ENCODE measurements at places on chromosomes 3 and 15.

DNA sequence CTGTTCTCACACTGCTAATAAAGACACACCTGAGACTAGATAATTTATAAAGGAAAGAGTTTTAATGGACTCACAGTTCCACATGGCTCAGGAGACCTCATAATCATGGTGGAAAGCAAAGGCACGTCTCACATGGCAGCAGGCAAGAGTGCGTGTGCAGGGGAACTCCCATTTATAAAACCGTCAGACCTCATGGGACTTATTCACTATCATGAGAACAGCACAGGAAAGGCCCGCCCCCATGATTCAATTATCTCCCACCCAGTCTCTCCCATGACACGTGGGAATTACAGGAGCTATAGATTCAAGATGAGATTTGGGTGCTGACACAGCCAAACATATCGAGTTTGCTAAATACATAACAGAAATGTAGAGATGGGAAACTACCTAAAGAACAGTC, 39.5 kb upstream of the DGKG start:
- DNase-seq: no peak

- DNase-seq: no peak
Observed at GRCh38 chr15:88201207-88201606, 55.3 kb downstream of the NTRK3 start.

GRCh38 chr15:48858401-48858800, 19.5 kb upstream of the EID1 start:
- no peak for DNase-seq

DNA sequence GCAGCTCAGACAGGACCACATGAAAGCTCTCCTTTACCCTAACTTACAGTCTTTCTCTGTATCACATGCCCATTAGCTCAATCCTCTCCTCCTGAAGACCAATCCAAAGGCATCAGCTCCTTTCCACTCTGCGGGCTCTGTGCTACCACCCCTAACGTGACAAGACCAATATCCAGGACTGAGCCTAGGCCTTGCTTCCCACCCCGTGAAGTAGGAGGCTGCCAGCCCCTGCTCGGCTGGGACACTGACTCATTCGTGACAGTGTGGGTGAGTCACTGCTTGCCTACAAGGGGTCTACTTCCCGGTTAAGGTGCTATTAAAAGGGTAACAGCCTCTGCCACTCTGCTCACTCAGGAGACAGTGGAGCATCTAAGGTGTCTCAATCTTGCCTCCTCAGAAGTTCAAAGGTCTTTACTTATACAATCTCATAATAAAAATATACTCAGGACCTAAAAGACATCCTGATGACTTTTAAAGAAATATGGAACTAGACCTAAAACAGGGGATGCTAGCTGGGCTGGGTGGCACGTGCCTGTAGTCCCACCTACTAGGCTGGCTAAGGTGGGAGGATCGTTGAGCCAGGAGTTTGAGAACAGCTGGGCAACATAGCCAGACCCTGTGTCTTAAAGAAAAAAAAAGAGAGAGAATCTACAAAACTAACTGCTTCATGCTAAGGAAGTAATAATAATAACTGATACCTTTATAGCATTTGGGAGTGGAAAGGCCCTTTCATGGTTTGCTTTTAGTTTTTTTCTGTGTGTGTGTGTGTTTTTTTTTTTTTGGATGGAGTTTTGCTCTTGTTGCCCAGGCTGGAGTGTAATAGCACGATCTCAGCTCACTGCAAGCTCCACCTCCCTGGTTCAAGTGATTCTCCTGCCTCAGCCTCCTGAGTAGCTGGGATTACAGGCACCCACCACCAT, 55.0 kb downstream of the TMEM44 start:
- DNase-seq: no peak

DNA sequence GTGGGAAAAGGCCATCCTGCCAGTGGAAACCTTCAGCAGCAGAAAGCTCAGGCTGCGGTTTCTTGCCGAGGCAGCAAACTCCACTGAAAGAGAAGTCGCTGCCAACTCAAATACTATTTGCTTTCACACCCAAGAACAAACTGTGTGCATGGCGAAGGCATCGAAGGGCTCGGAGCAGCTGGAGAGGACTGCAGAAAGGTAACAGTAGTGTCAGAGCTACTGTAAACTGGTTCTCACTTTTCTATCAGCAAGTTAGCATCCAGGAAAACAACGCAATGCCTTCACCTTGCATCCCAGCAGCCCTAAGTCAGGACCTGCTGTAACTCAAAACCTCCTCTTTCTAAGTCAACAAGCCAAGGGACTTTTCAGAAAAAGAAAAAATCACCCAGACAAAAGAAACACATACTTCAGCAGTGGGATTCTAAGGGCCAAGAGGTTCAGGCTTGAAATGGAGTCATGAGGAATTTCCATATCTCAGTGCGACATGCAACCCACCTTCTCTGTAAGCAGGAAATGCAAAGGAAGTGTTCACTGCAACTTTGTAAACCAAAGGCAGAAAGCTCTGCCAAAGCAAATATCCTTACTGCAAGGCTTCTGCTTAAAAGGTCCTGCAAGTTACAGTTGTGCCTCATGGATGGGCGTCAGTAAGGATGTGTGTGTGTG, 193.5 kb downstream of the FOXP1 start:
- no peak for DNase-seq

DNA sequence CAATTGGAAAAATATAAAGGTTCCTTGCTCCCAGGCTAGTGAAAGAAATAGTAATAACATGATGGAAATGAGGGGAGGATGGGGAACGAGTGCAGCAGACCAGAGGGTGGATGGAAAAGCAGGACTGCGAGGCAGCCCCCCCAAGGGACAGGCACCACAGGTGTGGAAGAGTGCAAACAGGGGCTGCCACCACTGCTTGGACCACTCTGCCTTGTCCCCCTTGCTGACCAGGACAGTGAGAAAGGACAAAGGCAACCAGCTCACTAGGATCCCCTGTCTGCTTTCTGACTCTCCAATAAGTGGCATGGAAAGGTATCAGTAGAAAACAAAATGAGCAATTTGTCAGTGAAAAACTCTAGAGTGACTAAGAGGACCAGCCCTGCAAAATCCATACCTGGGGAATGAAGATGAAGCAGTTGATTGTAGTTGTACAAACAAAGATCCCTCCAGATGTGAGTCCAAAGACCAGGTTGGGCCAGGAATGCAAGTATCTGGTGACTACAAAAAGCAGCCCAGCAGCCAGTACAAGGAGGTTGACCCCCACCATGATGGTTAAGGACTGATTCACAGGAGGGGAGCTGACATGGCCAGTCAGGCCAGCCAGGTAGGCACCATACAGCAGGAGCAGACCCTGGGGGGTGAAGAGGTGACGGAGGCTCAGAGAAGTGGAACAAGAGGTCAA, 86.6 kb upstream of the GSK3B start:
- DNase-seq: no peak

DNA sequence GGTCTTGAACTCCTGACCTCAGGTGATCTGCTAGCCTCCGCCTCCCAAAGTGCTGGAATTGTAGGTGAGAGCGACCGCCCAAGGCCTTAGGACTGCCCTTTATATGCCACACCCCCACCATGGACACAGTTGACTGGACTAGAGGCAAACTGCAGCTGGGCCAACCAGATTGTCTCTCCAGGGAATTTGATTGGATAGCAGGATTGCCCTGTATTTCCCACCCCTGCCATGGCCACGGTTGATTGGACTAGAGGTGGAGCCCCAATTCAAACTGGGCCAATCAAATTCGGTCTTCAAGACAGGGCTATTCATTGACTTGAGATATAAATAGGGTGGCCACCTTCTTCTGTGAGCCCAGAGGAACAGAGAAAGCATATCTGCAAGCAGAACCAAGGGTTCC, 6.9 kb upstream of the CLPX start:
- DNase-seq: no peak

DNA sequence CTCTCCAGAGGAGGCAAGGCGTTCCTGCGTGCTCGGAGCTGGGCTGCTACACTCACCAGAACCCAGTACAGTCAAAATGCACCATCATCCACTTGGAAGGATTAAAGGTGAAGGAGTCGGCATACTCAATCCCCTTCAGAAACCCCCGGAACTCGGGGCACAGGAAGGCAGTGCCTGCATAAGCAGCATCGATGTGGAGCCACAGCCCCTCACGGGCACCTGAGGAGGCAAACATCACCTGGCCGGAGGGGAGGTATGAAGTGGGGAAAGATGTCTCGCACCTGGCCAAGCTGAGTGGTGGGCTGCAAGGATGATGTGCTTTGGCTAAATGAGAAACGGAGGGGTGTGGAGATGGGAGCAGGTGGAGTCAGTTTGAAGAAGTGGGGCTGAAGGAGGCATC, 13.0 kb downstream of the HDC start:
- DNase-seq: no peak

- DNase-seq: no peak
Observed at GRCh38 chr15:72341361-72341760, 21.4 kb upstream of the CELF6 start.

- DNase-seq: no peak
Observed at GRCh38 chr3:61184956-61185355, 66.3 kb downstream of the FHIT start.

- DNase-seq: no peak
Observed at GRCh38 chr3:127147291-127147885, 45.5 kb upstream of the PRR23E start.

DNA sequence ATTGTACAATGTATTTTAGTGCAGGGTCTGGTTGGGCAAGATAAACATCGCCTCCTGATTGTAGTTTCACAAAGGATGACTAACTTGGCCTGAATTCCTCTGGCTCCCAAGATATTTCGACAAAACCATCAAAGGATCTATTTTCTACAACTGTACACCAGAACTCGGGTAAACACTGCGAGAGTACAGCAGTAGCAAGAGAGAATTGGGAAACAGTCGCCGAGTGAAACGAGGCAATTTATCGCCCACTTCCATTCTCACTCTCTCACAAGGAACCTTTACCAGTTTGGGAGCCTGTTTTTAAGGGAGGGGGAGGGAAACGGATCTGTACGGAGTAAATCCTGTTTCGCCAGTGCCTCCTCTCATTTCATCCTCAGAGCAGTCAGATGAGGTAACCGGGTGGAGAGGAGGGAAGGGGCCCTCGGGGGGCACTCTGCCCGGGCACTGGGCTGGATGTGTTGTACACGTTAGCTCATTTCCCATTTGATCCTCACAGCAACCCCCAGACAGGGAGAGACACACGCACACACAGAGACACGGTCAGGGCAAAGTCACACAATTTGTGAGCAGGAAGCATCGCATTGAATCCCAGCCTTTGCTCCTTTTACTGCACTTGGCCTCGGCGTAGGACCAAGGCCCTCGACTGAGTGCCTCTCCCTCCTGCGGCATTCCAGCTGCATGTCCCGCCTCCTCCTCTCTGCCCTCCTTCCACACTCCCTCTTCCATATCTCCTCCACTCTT, 120.1 kb downstream of the LIPC start:
- DNase-seq: no peak

GRCh38 chr3:148218222-148218621, 479.5 kb upstream of the AGTR1 start:
- no peak for DNase-seq

GRCh38 chr3:41424543-41425300, 225.4 kb downstream of the CTNNB1 start:
- no peak for DNase-seq

GRCh38 chr3:197466586-197467399, 89.0 kb downstream of the BDH1 start:
- DNase-seq: no peak

DNA sequence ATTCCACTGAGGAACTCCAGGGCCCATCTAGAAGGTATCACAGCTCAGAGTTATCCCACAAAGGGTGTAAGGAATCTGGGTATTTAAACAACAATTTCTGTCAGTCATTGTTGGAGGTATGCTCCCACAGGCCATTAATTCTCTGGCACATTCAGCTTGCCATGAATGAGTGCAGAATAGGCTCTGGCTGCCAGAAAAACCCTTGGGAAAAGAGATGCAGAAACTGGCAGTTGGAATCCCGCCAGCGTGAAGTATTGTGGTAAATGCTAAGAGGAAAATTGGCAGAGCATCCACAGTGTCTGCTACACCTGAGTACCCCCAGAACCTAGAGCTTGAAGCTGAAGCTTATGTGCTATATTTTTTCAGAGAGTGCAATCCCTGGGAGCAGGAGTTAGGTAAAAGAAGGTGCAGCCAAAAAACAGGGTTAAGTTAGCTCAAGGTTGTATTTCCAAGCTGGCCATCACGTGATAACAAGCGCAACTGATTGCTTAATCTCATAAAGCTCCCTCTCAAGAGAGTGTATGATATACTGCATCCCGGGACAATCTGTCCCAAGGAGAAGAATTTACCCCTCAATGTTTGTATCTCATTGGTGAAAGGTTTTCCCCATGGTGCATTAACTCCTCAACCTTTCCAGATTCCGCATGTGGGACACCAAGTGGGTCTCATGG, 94.2 kb upstream of the ACP3 start:
- DNase-seq: no peak

DNA sequence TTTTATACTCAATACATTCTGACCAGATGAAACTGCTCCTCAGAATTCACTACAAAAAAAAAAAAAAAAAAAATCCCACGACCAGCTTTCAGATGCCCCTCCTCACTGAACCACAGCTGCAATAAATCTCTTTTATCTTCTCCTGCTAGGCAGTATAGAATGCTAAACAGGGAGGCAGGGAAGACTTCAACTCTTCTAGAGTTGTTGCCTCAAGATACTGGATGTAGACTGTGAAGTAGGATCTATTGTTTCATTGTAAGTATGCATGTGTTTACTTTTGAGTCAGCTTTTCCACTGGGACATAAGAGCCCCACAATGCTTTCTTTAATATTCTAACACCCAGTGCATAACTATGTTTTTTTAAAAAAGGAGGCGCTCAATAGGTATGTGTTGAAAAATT, 401.4 kb downstream of the TBL1XR1 start:
- no peak for DNase-seq

GRCh38 chr15:55695432-55695831, 47.5 kb downstream of the PRTG start:
- no peak for DNase-seq

GRCh38 chr3:167830007-167830406, 94.5 kb downstream of the SERPINI1 start:
- DNase-seq: no peak

GRCh38 chr3:16606398-16606797, 1.2 kb upstream of the DAZL start:
- no peak for DNase-seq

- no peak for DNase-seq
Observed at GRCh38 chr15:69497076-69497475, 44.5 kb downstream of the RPLP1 start.

DNA sequence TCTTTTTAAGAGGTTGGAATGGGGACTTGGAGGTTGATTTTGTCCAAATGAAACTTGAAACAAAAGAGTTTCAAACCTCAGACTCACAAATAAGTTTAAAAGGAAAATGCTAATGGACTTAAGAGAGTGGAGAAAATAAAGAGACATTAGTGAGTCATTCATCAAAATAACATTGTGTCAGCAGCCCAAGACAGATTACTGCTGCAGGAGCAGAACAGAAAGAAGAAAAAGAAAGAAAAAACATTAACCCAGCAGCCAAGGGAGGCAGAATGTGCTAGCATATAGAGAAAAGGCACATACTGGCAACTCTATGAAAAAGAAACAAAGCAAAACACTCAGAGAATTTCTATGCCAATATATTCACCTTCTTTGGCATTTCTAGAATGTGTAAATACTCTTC, 42.6 kb downstream of the ADAMTS9 start:
- no peak for DNase-seq

- no peak for DNase-seq
Observed at GRCh38 chr15:63072023-63072650, 29.6 kb downstream of the TPM1 start.

All from stimulated activated CD8-positive, alpha-beta memory T cell treated with anti-CD3 and anti-CD28 coated beads, Interleukin-4, amount 100 ng/mL, for 1 hour (primary cell).